ENCODE measurements at places on chromosomes 5 and 9.

DNA sequence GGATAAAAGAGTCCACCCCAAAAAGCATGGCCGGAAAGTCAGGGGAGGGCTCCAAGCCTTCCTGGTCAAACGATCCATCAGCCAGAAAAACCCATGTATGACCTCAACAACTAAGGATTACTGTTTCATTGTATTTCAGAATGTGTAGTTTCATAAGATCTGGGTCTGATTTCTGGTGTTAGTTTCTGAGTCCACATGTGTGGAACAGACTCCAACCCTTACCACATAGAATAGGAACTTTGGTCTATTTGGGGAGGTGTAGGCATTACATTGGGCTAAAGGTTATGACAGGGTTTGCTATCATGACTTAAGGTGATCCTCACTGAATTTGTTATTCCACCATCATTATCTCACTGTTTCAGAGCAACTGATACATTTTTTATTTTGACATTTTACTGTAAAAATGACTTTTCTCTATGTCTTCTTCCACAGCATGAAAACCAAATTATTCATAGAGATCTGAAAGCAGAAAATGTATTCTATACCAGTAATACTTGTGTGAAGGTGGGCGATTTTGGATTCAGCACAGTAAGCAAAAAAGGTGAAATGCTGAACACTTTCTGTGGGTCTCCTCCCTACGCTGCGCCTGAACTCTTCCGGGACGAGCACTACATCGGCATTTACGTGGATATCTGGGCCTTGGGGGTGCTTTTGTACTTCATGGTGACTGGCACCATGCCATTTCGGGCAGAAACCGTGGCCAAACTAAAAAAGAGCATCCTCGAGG is 33.5 kb downstream of the HMGCS1 start:
- no peak for DNase-seq

- DNase-seq, result peak; percentile 46
Measured at GRCh38 chr9:88007291-88007650, 32.9 kb upstream of the CDK20 start.

DNA sequence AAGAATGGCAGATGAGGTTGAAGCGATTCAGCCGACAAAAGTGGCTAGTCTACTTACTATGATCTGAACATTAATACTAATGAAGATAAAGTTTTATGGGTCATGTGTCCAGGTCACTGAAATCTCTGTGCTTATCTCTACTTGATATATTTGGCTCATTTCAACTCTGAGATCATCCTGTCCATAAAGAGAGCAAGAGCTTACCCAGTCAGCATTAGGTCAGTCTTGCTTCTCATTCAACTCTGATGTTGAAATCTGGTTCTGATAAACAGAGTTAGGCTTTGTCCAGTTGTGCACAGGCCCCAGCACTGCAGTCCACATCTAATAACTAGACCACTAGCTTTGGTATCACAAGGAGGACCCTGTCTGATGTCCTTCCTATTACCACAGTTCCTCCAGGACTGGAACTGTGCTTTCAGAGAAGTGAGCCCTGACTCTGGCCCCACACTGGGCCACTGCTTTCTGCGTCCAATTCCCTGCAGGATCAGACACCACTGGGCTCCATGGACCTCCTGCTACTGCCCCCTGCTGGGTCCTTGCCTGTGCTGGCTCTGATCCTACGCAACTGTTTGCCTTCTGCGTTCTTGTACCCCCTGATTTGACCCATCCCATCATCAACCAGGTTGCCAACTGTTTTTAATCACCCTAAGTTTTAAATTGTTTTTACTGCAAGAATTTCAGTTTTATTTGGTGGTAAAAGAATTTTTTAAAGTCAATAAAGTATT is 23.7 kb upstream of the FAM120A start:
- no peak for DNase-seq

- no peak for DNase-seq
Measured at GRCh38 chr9:18820566-18821095, 212.4 kb downstream of the SAXO1 start.

- DNase-seq, result no peak
Measured at GRCh38 chr9:76652894-76653293, 111.3 kb upstream of the PCA3 start.

DNA sequence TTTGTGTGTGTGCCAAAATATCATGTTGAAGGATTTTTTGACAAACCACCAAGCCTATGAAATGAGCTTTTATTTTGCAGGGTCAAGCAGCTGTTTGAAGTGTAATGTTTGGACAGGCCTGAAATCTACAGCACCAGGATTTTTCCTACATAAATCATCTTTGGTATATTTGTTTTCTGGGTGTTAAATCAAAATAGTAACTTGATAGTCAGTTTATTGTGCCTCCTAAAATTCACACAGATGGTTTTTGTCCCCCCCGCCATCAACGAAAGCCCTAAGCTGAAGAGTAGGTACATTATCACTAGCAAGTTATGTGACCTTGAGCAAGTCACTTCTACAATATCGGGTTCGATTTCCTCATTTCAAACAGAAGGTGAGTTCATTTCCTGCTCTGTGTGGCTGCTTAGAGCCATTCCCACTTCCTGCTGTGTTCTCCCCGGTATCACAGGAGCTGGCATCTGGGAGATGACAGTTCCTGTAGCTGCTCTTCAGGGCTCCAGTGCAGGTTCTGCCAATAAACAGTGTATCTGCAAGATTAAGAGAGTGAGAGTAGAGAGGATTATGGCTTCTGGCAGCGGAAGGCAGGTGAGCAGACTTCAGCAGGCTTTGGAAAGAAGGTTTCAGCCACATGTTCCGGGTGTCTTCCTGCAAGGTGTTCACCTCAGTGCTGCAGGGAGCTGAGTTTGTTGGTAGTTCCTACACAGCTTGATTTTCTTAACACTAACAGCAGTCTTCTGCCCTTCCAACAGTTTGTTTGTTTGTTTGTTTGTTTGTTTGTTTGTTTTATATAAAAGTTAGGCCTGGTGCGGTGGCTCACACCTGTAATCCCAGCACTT is 48.4 kb upstream of the GNE start:
- no peak for DNase-seq

DNA sequence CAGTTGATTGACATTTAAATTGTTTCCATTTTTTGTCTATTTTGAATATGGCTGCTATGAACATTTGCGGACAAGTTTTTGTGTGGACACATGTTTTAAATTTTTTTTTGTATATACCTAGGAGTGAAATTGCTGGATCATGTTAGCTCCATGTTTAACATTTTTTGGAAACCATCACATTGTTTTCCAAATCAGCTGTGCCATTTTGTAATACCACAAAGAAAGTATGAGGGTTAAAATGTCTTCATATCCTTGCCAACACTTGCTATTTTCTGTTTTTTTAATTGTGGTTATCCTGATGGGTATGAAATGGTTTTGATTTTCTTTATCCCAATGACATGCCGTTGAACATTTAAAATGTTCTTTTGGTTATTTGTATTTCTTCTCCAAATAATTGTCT is 52.1 kb downstream of the CARTPT start:
- DNase-seq, result no peak

GRCh38 chr9:131707733-131708157 is 32.1 kb downstream of the RAPGEF1 start:
- no peak for DNase-seq

DNA sequence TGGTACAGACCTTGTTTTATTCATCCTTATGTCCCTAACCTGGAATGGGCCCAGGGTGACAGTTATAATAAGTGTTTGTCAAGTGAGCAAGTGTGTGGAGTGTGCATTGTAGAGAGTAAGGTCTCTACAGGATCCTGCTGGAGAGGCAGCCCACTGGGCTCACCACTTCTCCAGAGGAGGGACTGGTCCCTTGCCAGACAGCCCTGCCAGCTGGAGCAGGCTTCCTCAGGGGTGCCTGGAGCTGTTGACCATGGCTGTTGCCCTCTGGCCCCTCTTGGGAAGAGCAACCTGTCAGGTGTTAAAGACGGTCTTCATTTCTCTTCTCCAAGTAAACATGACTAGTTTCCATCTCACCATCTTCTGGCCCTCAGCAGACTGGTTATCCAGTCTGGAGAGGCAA is 20.0 kb downstream of the IRF1 start:
- peak; percentile 21 for DNase-seq

DNA sequence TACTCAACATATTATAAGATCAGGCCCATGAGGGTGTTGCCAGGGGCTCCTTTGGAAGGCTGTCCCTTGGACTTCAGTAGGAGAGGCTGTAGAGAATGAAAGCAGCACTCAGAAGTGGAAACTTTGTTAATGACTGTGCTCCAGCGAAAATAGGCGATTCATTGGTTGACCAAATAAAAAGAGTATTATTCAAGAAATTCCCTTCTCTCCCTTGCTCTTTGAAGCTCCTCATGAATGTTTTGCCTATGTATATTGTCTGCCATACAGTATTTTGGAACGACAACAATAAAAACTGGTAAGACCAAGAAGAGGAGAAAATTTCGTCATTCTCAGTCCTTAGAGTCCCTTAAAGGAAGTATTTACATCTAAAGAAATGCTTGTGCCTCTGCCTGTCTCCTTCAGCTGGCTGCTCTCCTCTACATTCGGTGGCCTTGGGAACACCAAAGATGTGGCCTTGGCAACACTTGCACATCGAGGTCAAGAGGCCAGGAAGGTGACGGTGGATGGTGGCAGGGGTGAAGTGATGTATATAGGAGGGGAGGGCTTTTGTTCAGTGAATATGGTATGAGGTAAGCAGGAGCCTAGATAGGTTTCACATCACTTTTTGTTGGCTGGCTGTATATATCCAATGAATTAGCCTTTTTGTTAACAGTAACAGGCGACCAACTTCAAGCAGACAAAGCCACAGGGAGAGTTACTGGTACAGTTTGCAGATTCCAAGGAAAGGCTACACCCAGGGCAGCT is 95.0 kb upstream of the ACTBL2 start:
- DNase-seq, result no peak

- no peak for DNase-seq
Measured at GRCh38 chr5:138037271-138037670, 4.4 kb upstream of the FAM13B start.

GRCh38 chr9:105673850-105674387 is 11.7 kb downstream of the TAL2 start:
- DNase-seq, result no peak

- DNase-seq, result no peak
Measured at GRCh38 chr9:93230601-93231000, 46.7 kb downstream of the WNK2 start.

DNA sequence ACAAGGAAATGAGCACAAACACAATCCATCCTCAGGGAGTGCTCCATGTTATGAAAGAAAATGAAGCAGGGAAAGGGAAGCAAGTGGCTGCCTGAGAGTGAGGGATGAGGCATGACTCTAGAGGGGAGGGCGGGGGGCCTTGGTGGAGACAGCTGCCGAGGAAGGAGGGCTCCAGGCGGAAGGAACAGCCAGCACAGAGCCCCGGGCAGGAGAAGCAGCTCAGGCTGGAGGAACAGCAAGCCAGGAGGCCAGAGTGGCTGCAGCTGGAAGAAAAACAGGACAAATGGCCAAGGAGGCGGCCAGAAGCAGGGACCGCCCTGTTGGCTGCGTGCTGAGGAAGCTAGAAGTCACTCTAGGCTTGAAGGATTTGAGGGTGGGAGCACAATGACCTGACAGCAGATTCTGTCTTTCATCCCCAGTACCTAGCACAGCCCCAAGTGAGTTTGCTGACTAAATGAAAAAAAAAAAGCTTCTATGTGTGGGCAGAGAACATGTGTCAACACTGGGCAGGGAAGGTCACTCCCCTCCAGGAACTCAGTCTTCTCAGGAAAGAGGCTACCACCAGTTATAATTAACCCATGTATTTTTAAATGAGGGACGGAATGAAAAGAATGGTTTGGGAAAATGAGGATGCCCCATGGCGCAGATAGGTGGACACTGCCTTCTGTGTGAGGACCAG is 142.8 kb downstream of the DCP2 start:
- no peak for DNase-seq

DNA sequence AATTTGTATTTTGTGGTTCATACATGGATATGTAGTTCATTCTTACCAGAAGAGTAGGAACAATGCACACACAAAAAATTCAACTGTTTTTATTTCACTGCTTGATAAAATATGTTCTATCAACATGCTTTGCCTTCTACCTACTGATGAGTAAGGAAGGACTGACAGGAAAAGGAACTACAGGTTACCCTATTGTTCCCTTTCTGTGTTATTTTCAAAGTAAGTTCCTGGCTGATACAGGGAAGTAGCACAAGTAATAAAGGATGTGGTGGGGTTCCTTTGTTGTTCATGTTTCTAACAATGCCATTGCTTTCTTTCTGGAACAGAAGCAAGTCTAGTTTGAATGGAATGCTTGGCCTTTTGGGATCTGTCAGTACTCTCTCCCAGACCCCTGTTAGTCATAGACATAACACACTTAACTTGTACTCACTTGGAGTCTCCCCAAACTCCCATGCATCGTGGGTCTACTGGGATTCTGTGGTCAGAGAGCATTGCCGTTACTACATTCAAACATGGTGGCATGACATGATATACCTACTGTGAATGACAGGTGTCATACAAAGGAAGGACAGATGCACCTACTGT is 20.2 kb upstream of the ALDOB start:
- no peak for DNase-seq

- DNase-seq, result no peak
Measured at GRCh38 chr5:35239476-35239875, 9.2 kb upstream of the PRLR start.

DNA sequence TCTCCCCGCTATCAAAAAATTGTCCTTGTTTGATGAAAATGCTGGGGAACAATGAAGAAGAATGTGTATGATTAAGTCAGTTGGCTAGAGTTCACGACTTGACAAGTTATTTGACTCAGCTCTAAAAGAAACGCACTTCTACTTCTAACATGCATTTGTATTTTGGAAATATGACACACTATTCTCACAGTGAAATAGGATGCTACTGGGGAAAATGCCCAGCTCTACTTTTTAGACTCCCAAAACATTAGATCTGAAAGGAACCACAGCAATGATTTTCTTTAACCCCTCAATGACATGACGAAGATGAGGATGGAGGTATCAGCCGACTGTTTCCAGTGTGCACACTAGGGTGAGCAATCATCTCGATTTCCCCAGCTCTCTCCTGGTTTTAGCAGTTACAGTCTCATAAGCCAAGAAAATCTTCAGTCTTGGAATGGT is 83.6 kb upstream of the PCSK1 start:
- no peak for DNase-seq

- no peak for DNase-seq
Measured at GRCh38 chr5:10442576-10442975, 897 bp downstream of the ROPN1L start.

DNA sequence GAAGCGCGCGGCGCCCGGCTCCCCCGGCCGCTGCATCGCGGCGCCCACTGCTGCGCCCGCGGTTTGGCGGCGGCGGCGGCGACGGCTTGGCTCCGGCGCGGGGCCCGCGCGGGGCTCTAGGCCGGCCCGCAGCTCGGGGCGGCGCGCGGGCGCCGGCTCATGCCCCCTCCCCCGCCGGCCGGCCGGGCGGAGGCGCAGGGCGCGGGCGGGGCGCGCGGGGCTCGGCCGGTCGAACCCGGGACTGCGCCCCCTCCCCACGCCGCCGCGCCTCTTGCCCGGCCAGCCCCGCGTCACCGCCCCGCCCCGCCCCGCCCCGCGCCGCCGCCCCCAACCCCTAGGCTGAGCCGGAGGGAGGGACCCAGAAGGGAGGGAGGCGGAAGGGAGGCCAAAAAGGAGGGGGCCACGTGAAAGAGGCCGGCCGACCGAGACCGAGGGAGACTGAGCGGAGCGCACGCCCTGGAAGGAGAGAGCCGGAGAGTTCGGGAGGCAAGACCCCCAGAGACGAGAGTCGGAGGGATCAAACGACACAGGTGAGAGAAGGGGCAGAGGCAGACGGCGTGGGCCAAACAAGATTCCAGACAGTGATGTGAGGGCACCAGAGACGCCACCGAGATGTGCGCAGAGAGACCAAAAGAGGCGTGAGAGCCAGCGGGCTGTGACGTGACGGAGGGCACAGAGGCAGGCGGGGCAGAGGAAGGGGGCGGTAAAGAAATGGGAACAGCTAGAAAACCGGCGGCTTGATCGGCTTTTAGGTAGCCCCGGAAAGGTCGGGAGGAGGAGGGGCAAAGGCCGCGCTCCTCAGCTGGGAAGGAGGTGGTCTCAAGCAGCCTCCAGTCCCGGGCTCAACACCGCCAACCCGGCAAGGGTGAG is at the start of gene BARX1:
BARX1 (minus strand) TSS at position 245 of the 870 bp plus-strand sequence; CDS start at position 36, 209 bp downstream.
- DNase-seq, result peak; percentile 56

Data from activated naive CD4-positive, alpha-beta T cell treated with anti-CD3 and anti-CD28 coated beads, Interleukin-2, amount 10 ng/mL, durations not matched to agents 7 days and 5 days (primary cell).